Effector CD4-positive, alpha-beta T cell (primary cell): ENCODE measurements at places on chromosomes 16 and 17.

DNA sequence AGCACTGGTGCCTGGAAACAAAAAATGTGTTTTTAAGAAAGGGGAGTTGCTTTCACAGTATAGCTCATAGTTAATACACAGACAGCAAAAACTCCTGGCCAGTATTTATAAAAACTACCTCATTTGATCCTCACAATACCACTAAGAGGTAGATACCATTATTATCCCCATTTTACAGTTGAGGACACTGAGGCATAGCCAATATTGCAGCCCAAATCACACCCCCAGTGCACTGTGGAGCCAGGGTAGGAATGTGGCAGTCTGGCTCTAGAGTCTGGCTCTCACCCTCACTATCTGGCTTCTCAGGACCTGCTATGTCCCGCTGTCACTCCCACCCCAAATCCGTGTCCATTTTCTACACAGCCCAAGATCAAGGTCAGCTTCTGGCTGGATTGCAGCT is 2.6 kb downstream of the ARHGAP23 start:
- no peak for DNase-seq

DNA sequence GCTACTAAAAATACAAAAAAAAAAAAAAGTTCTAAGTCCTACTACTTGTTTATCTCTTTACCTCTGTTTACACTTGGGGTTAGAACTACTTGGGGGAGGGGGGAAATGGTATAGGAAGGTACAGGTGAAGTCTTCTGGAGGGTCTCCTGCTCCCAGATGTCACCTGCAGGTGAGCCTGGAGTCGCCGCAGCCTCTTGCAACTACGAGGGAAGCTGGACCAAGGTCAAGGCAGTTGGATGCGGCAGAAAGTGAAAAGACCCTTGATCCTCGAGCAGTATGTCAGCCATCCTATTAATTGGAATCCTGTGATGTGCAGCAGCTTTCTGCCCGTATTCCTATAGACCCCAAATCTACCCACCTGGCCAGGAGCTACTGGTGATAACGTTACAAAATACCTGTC is 33.0 kb downstream of the HAPSTR1 start:
- DNase-seq = no peak

GRCh38 chr17:62615503-62615902 is 12.0 kb upstream of the MRC2 start:
- DNase-seq = no peak

DNA sequence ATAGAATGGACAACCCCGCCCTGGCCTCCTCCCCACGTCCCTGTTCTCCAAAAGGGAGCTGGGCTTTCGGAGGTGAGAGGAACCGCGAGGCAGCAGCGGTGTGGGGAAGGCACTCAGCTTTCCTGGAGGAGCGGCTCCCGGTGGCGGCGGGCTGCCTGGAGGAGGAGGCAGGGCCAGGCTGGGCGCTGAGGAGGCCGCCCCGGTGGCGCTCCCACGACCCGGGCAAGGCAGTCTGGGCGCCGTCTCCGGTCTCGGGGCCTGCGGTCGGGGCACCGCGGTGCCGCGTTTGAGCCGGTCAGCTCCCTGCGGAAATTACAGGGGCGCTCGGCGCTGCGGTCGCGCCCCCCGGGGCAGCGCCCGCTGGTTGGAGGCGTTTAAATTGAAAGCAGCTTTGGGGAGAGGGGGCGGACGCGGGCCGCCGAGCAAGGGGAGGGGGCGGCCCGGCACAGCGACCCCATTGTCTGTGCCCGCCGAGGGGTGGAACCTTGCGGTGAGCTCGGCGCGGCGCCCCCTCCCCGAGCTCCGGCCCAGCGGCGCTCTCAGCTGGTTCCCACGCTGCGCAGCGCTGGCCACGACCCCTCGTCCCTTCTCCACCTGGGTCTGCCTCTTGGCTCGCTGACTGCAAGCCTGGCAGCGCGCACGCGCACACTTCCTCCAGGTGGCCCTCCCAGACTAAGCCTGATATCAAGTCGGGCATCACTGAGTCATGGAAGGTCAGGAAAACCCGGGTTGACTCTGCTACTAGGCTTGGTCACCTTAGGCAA is 58.7 kb upstream of the DLX4 start:
- DNase-seq = no peak
